ENCODE measurements at places on chromosomes 3 and 15.

DNA sequence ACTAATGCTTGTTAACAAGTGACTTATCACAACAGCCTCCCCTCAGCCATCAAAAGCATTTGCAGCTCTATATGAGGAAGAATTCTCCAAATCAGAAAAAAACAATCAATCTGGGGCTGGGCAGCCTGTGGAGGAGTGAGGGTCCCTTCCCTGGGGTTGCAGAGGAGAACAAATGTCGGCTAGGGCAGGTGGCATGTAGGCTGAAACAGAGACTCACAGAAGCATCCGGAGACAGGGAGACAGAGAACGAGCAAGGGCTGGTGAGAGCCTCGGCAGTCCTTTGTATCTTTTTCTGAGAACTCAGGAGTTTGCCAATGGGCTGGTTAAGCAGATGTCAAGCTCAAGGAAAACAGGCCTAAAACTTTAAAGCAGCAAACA lies 15.8 kb downstream of the ITGA11 start:
- no peaks in the 10 kb centered on the region for H3K36me3 ChIP-seq
- no peak for DNase-seq
- no peak overlapping the region for H3K4me3 ChIP-seq

GRCh38 chr15:57382215-57382614 lies 5.9 kb downstream of the CGNL1 start:
- peaks cover 64% of the 10 kb centered on the region for H3K27me3 ChIP-seq
- no peak overlapping the region for H3K27ac ChIP-seq
- peaks cover 3% of the 10 kb centered on the region for H3K36me3 ChIP-seq
- H3K4me1 ChIP-seq, result peaks cover 4% of the 10 kb centered on the region
- no peak for DNase-seq
- H3K4me3 ChIP-seq, result no peak overlapping the region

- peaks cover 5% of the 10 kb centered on the region for H3K36me3 ChIP-seq
- no peak for DNase-seq
- no peak overlapping the region for H3K27ac ChIP-seq
- H3K4me3 ChIP-seq, result peak overlapping the region; percentile 33
- H3K27me3 ChIP-seq, result peaks cover 20% of the 10 kb centered on the region
Observed at GRCh38 chr3:169865176-169865767, 4.5 kb downstream of the LRRC31 start.

DNA sequence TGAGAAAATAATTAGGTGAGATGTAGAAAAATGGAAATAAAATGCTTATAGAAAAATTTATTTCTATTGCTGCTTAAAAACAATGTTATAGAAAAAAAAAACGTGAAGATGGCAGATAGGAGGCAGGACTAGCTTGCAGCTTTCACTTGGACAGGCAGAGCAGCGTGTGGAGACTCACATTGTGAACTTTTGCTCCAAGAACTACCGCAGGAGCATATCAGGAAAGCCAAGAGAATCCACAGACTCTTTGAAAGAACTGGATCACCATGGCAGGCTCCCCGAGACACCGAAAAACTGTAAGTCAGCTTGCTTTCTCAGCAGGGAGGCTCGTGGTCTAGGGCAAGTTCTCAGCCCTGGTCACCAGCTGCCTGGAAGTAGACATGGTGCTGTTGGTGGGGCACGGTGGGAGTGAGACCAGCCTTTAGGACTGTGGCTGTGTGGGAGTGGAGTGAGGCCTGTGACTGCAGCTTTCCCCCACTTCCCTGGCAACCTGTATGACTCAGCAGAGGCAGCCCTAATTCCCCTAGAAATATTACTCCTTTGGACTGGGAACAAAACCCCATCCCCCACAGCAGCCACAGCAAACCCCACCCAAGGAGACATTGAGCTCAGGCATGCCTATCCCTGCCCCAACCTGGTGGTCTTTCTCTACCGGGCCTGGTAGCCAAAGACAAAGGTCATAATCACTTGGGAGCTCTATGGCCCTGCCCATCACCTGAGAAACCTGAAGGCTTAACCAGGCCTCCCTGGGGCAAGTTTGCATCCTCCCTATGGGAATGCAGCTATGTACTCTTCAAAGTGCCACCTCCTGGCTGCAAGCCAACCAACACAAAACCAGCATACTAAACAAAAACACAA lies 22.8 kb downstream of the STRIT1 start:
- H3K4me1 ChIP-seq, result no peaks in the 10 kb centered on the region
- H3K27me3 ChIP-seq, result no peaks in the 10 kb centered on the region
- H3K27ac ChIP-seq, result no peak overlapping the region
- no peaks in the 10 kb centered on the region for H3K36me3 ChIP-seq
- no peak overlapping the region for H3K4me3 ChIP-seq

DNA sequence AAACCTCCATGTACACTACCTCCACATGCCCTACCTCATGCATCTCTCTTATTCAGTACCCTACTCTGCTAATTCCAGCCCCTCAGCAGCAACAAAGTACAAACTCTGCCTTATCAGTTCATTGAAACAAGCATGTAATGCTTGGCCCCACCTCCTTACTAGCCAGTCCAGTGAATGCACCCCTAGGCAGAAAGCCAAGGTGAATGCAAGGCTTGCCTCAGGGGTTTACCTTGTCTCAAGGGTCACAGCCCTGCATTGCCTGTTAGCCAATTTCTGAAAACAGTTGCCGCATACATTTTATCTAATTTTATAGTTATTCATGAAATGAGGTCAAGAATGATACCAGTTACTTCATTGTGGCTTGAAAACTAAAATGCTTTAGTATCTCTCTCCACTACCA lies 576.4 kb downstream of the FHIT start:
- no peaks in the 10 kb centered on the region for H3K27me3 ChIP-seq
- DNase-seq, result no peak
- no peak overlapping the region for H3K27ac ChIP-seq
- no peaks in the 10 kb centered on the region for H3K36me3 ChIP-seq

- peaks cover 36% of the 10 kb centered on the region for H3K27me3 ChIP-seq
- DNase-seq, result no peak
- no peaks in the 10 kb centered on the region for H3K36me3 ChIP-seq
- H3K4me1 ChIP-seq, result peaks cover 3% of the 10 kb centered on the region
Observed at GRCh38 chr3:45178183-45179023, 32.2 kb upstream of the CDCP1 start.

DNA sequence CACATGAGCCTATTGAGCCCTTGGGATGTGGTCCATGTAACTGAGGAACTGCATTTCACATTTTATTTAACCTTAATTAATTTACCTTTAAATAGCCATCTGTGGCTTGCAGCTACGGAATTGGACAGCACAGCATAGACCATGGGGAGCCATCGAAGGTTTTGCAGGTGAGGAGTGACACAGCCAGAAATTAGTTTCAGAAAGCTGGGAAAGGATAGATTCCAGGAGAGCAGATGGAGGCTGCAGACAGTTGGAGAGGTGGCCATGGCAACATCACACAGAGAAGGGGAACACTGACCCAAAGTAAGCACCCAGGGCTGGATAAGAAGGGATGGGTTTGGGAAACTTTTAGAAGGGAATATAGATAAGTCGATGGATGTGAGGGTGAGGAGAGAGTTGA lies 100.1 kb upstream of the SLC6A11 start:
- DNase-seq, result no peak
- no peak overlapping the region for H3K27ac ChIP-seq
- peaks cover 4% of the 10 kb centered on the region for H3K36me3 ChIP-seq

DNA sequence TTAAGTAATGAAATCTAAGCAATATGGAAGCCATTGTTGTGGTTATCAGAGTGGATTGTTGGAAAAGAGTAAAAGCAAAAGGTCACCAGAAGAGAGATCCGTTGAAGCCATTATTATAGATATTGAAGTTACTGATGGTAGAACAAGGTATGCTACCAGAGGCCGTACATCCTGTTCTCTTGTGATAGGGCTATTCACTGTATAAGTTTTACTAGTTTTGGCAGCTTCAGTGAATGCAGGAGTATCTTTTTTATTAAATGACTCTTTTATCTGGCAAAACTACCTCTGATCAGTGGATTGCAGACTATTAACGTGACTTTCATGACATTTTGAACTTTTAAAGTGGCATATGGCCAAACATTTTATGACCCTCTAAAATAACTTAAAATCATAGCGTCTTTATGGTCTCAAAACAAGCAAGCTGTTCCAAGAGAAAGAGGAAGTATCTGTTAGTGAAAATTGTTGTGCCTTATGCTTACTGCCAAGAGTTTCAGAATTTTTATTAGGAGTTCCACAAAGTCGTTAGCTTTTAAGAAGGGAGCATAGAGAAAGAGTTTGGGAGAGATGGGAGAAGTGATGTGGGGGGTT lies 102.9 kb downstream of the LRRC49 start:
- no peaks in the 10 kb centered on the region for H3K27me3 ChIP-seq
- H3K4me1 ChIP-seq, result no peaks in the 10 kb centered on the region
- no peak for DNase-seq
- H3K4me3 ChIP-seq, result no peak overlapping the region
- peaks cover 6% of the 10 kb centered on the region for H3K36me3 ChIP-seq

GRCh38 chr3:153633407-153633806 lies 471.4 kb downstream of the RAP2B start:
- no peaks in the 10 kb centered on the region for H3K27me3 ChIP-seq
- no peak overlapping the region for H3K27ac ChIP-seq
- peaks cover 2% of the 10 kb centered on the region for H3K36me3 ChIP-seq

- H3K27ac ChIP-seq, result no peak overlapping the region
- H3K4me1 ChIP-seq, result peaks cover 17% of the 10 kb centered on the region
- H3K27me3 ChIP-seq, result peaks cover 16% of the 10 kb centered on the region
- no peaks in the 10 kb centered on the region for H3K36me3 ChIP-seq
- DNase-seq, result no peak
Observed at GRCh38 chr3:129934234-129935123, 40.0 kb upstream of the TRH start.

GRCh38 chr3:109806929-109807328 lies 469.6 kb upstream of the DPPA4 start:
- peak overlapping the region; percentile 96 for H3K27ac ChIP-seq
- H3K4me1 ChIP-seq, result peaks cover 24% of the 10 kb centered on the region
- no peaks in the 10 kb centered on the region for H3K27me3 ChIP-seq
- peak; percentile 14 for DNase-seq
- H3K36me3 ChIP-seq, result no peaks in the 10 kb centered on the region
- peak overlapping the region; percentile 71 for H3K4me3 ChIP-seq

DNA sequence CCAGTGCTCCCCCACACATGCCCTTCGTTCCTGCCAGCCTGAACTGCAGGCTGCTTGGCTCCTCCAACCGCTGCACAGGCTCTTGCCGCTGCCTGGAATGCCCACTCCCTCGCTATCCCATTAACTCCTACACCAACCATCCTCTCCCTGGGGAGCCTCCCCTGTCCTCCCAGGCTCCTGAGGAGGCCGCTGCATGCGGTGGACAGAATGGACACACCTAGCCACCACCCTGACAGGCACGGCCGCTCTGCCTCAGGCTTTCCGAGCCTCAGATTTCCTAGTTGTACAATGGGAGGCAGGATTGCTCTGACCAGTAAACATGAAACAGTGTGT lies 2.3 kb downstream of the PLXNB1 start:
- peak overlapping the region; percentile 63 for H3K4me3 ChIP-seq
- no peaks in the 10 kb centered on the region for H3K36me3 ChIP-seq
- no peaks in the 10 kb centered on the region for H3K27me3 ChIP-seq
- H3K27ac ChIP-seq, result no peak overlapping the region

DNA sequence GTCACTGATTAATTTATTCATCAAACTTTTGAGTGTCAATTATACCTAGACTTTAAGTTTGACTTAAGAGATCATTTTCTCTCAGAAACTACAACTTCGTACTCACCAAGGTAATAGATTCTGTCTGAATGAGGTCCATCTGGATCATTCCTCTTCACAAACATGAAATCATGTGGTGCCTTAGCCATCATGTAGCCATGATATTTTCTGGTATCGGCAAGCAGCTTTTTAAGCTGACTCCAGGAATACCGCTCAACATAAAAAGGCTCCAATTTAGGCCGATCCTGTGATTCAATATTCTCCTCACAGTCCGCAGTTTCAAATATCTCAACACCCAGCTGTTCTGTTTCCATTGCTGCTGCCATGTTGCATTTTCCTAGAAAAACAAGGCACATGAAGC lies 5.3 kb downstream of the DPP8 start:
- H3K4me1 ChIP-seq, result peaks cover 25% of the 10 kb centered on the region
- H3K4me3 ChIP-seq, result no peak overlapping the region

GRCh38 chr15:52236013-52236412 lies 44.8 kb upstream of the GNB5 start:
- H3K4me1 ChIP-seq, result peaks cover 21% of the 10 kb centered on the region
- DNase-seq, result no peak
- no peaks in the 10 kb centered on the region for H3K36me3 ChIP-seq
- H3K27me3 ChIP-seq, result no peaks in the 10 kb centered on the region
- peak overlapping the region; percentile 92 for H3K27ac ChIP-seq

GRCh38 chr3:28348629-28349468 lies at the start of the genes AZI2 and ZCWPW2:
Gene AZI2, minus strand, starts transcription at chr3:28348824. Its CDS starts 8,207 bp downstream, at chr3:28340617.
Gene ZCWPW2, plus strand, starts transcription at chr3:28348721. Its CDS starts 64,348 bp downstream, at chr3:28413069.
- peak; percentile 88 for DNase-seq
- peak within 1 kb of the TSS; percentile 95 for H3K4me3 ChIP-seq
- H3K36me3 ChIP-seq, result peaks cover 4% of the 10 kb centered on the region
- H3K27me3 ChIP-seq, result no peaks in the 10 kb centered on the region

DNA sequence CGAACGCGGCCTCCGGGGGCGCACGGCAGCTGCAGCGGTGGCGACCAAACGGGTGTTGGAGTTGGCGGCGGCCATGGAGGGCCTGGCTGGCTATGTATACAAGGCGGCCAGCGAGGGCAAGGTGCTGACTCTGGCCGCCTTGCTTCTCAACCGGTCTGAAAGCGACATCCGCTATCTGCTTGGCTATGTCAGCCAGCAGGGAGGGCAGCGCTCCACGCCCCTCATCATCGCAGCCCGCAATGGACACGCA lies 725 bp downstream of the FEM1B start:
- H3K4me3 ChIP-seq, result peak overlapping the region; percentile 99
- peaks cover 45% of the 10 kb centered on the region for H3K4me1 ChIP-seq
- peaks cover 4% of the 10 kb centered on the region for H3K36me3 ChIP-seq
- no peaks in the 10 kb centered on the region for H3K27me3 ChIP-seq
- H3K27ac ChIP-seq, result peak overlapping the region; percentile 99
- no peak for DNase-seq

DNA sequence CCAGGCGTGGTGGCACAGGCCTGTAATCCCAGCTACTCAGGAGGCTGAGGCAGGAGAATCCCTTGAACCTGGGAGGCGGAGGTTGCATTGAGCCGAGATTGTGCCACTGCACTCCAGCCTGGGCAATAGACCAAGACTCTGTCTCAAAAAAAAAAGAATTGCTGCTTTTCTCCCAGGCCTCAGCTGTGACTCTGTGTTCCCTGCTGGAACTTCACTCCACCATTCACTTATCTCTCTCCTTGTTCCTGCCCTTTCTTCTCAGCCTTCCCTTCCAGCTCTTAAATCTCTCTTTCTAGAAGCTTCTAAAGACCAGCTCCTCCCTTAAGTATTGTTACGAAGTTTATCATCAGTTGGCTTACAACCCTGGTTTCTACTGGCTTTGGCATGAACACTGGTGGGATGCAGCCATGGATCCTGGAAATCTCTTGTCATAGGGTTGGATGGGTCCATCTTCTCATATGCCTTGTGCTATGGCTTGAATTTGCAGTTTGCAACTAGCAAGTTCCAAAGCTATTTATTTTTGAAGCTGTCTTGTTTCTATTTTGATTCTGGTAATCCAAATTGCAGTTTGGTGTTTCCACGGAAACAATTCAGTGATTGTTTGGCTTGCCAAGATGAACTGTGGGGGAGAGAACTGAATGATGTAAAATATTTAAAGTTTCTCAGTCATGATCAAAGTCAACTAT lies 10.5 kb downstream of the C3orf62 start:
- DNase-seq, result no peak
- H3K27me3 ChIP-seq, result no peaks in the 10 kb centered on the region
- H3K4me3 ChIP-seq, result no peak overlapping the region
- peaks cover 6% of the 10 kb centered on the region for H3K4me1 ChIP-seq

GRCh38 chr3:33032938-33033337 lies 64.0 kb downstream of the GLB1 start:
- DNase-seq, result no peak
- H3K27ac ChIP-seq, result peak overlapping the region; percentile 71
- peaks cover 4% of the 10 kb centered on the region for H3K36me3 ChIP-seq
- peaks cover 32% of the 10 kb centered on the region for H3K4me1 ChIP-seq
- H3K27me3 ChIP-seq, result no peaks in the 10 kb centered on the region

- H3K36me3 ChIP-seq, result peaks cover 2% of the 10 kb centered on the region
- DNase-seq, result no peak
- H3K27me3 ChIP-seq, result no peaks in the 10 kb centered on the region
- no peak overlapping the region for H3K4me3 ChIP-seq
- peaks cover 21% of the 10 kb centered on the region for H3K4me1 ChIP-seq
- no peak overlapping the region for H3K27ac ChIP-seq
Observed at GRCh38 chr15:52649686-52650085, 29.5 kb downstream of the ATOSA start.

All from T-helper 17 cell (primary cell).